ENCODE measurements at places on chromosomes 6 and 20.
A peak's percentile ranks its signal among the peaks of the same experiment; 100 is the strongest.

DNA sequence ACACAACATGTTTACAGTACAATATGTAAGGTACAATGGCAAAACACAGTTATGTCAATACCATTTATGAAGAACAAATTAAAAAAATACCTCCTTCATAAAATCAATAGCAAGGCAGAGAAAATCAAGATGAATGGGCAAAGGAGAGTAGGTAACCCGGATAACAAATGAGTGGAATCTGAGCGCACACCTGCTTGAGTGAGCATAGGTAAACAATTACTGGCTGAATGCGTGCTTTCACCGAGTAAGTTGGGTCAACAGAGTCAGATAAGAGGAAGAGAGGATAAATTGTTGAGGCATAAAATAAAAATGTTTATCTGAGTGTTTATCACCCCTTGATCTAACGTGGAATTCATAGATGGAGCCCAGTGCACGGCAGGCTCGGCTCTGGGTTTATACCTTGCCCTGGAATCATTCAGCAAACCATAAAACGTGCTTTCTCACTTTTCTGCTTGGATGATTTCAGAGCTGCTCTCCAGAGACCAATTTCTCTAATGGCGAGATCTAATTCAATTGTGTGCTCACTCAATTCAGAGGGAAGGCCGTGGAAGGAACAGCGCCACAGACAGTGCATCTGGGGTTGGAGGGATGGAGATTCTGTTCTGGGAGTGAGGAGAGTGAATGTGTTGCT lies 224.8 kb upstream of the MAP3K7 start:
- no peak for DNase-seq

DNA sequence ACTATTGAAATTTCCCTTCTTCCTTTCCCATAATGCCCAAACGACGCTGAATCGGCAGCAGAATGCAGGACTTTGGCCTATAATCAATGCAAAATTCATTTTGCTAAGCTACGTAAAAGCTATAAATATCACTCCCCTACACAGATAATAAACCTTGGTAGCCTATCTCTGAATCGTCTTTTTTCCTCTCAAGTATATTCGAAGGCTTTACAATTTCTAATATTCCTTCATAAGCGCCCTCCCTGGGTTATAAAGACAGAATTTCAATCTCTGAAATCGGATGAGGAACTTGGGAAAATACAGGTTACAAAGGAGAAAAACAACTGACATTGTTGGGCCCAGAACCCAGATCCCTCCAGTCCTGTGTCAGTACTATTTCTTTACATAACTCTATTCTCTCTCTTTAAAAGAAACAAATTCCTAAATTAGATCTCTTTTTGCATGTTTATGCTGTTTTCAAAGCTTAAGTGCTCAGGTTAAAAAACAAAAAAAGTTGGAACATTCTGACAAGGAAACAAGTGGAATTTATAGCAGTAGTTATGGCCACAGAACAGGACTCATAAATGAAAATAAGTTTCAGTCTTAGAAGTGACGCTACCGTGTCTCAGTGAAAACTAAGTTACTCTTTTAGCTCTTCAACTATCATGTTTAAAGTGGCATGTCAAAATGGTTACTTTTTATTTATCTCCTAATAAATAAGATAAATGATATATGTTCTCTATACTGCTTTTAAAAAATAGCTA lies 84.5 kb downstream of the SESN1 start:
- DNase-seq, result no peak

DNA sequence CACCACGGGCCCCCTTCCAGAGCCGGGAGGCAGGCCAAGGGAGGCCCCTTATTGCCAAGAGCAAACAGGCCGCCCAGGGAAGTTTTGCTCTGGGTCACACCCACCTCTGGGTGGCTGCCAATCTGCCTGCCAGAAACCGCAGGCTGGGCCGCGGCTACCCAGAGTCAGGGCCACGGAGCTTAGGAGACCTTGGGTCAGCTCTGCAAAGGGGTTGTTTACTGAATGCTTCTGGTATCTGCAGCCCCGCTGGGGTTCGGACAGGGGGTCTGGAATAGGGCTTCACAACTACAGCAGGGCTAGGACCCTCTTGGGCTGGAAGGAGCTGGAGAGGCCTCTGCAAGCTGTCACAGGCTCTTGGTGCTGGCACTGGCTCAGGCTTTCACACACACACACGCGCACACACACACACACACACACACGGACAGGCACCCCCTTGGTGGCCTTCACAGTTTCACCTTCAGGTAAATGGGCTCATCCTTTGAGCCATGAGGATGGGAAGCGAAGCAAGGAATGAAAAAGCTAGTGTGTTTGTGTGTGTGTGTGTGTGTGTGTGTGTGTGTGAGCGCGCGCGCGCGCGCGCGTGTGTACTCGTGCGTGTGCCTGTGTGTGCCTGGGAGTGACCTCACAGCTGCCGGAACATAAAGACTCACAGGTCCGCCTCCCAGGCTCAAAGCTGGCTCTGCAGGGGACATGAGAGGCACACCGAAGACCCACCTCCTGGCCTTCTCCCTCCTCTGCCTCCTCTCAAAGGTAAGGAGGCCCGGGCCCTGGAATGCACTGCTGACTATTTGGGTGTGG lies at the start of gene CCN5:
Gene CCN5 (plus strand): TSS at position 669 of the 798 bp plus-strand sequence. CDS start 22 bp downstream, at position 691.
- DNase-seq, result no peak

- DNase-seq, result no peak
Measured at GRCh38 chr6:163776196-163776905, 361.8 kb downstream of the QKI start.

- DNase-seq, result no peak
Measured at GRCh38 chr6:131377112-131377705, 195.8 kb upstream of the ARG1 start.

DNA sequence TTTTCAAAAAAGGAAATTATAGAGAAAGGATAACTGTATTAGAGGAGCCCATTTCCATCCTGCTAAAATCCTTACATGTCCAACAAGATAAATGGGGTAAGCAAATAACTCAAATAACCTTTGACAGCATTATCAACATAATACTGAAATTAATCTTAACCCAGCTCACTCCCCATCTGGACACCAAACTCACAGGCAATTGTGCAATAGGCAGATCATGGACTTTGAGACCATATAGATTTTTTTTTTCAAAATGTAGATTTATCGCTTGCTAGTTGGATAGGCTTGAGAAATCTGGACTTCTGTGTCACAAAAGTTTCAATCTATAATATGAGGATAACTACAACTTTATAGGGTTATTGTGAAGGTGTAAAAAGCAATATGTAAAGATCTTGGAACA lies 134.4 kb upstream of the ASCC3 start:
- no peak for DNase-seq

GRCh38 chr6:129842881-129843409 lies 18.2 kb downstream of the TMEM244 start:
- DNase-seq, result no peak

DNA sequence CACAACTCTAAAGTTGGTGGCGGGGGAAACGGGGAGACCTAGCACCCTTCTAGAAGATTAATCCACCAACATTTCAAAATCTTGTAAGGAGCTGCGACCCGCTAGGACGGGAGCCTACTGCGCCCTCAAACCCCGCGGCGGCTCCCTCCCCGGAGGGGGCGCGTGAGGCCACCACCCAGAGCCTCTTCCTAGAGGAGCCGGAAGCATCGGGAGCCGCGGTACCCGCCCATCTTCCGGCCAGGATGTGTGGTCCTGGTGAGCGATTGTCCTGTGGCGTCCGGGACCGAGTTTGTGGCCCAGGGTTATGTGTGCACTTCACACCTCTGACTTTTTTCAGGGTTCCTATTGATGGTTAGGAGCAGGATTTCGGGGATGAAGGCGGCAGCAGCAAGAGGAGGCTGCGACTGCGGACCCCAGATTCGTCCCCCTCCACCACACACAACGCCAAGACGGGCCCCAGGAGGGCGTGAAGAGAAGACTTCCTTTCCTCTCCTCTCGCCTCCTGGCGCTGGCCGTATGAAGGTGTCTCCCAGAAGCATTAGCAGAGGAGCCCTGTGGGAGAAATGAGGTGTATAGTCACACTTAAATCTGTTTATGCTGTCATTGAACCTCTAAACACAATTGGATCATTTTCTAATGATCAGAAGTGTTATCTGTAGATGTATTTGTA lies 10.7 kb downstream of the ZNF165 start:
- no peak for DNase-seq

- no peak for DNase-seq
Measured at GRCh38 chr6:157059781-157060180, 263.5 kb downstream of the TMEM242 start.

- peak; percentile 69 for DNase-seq
Measured at GRCh38 chr6:30686009-30686907, at the start of gene PPP1R18. TSS of gene PPP1R18 (minus strand) at chr6:30686645. CDS start at chr6:30686018, 627 bp downstream.

- no peak for DNase-seq
Measured at GRCh38 chr20:6501061-6501460, 266.4 kb upstream of the BMP2 start.

DNA sequence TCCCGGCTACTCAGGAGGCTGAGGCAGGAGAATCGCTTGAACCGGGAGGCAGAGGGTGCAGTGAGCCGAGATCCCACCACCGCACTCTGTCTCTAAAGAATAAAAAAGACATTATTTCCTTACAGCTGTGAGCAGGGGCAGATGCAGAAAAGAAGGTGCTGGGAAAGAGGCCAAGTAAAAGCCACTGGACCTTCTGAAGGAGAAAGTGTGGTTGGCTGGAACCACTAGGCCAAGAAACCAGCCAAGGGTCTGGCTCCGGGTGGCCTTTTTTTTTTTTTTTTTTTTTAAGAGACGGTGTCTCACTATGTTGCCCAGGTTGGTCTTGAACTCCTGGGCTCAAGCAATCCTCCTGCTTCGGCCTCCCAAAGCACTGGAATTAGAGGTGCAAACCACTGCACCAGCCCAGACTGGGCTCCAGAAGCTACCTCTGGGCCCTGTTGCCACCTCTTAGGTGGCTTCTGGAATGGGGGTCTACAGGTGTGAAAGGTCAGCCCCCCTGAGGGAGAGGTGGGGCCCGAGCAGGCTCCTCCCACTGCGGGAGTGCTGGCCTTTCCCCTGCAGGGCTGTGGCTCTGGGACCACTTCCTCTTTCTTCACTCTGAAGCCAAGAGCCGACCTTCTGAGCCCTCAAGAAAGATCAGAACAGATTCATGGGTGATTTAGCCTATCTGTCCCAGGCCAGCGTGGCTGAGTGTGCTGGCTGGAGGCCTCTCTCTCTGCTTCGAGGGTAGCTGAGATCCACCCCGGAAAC lies at the start of gene FGD2:
Gene FGD2 (plus strand): TSS at position 595 of the 750 bp plus-strand sequence. CDS start 163 bp downstream, outside the sequence.
- no peak for DNase-seq

GRCh38 chr6:137776786-137777686 lies 90.0 kb upstream of the TNFAIP3 start:
- no peak for DNase-seq

DNA sequence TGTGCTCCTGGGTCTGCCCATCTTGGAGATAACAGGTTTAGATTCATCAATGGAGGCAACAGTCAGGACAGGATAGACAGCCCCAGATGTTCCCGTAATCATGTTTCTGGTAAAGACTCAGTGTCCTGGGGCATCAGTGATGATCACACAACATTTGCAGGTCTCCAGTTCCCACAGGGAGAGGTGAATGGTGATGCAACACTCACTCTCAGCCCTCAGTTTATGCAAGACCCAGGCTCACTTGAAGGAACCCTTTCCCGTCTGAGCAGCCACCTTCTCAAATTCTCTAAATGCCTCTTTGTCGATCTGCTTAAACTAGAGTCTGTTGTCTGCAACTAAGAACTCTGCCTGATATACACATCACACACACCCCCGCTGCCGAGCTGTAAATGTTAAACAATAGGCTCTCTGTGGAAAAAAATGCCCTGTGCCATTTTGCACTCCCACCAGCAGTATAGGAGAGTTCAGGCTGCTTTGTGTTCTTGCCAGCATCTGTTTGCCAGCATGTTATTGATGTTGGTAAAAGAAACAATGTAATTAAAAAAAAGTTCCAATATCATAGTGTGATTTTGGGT lies 30.1 kb upstream of the SCP2D1 start:
- DNase-seq, result no peak

DNA sequence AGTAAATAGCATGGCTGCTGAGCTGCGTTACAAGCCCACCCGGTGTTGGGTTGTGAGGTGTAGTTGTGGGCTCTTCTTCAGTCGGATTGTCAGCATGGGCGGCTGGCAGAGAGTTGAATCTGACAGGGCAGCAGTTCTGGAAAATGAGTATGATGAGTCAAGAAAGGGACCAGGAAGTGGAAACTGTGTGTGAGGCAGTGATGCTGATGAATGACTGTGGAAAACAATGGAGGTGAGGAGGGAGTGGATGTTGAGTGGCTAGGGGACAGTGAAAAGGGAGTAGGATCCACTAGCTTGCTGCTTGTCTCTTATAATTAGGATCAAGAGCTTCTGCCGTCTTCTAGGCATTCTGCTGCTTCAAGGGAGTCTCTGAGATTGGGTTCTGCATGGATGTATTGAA lies 154.3 kb downstream of the ESR1 start:
- no peak for DNase-seq

GRCh38 chr20:32823737-32824588 lies 4.2 kb downstream of the MAPRE1 start:
- DNase-seq, result no peak

DNA sequence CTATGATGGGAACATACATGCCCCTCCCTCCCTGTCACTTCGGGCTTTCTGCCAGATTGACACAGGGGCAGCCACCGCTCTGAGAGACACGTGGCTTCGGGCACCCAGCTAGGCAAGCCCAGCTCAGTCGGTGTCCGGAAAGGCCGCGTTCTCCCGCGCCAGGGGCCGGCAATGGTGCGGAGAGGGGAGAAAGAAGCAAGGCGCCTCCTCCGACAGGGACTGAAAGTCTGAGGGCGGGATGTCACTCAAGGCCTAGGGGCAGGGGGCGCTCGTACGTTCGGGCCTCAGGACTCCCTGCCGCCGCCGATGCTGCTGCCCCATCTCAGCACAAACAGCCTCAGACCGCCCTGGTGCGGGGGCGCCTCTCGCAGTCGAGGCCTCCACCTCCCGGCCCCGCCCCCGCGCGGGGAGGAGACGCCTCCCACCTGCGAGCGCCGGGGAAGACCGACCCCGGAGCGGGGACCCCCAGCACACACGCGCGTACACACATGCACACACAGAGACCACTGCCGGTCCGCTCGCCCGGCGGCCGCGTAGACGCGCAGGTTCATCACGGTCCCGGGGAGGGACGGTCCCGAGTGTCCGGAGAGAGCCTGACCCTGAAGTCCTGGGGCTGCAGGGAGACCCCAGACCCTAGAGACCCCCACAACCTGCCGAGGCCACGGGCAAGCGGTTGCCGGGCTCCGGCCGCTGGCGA lies 1.9 kb downstream of the GRM4 start:
- DNase-seq, result peak; percentile 18

- DNase-seq, result no peak
Measured at GRCh38 chr6:108778421-108779186, 69.6 kb upstream of the ARMC2 start.

DNA sequence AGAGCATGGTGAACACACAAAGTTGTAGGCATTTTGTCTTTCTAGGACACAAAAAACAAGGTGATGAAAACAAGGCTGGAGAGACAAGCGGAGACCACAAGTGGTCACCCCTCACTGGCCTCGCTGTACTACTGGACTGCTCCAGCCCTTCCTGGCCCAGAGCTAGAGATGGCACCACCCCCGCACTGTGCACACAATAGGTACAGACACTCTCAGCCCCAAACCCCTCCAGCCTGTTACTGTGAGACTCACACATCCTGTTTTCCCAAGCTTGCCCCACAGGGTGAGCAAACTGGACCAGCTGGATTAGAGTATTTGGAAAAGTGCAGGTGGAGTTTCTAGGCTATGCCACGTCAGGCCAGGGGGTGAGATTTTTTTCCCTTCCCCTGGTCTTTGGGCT lies 8.4 kb upstream of the ZSWIM1 start:
- no peak for DNase-seq

Measured in activated gamma-delta T cell (primary cell).